ENCODE measurements at places on chromosomes 3 and 15. TPM values are rescaled to one million over a fixed set of nuclear protein-coding genes. Genes with fewer than 3 reads are reported as not detected.

Gene SLC38A3
- not detected for total RNA-seq

DNA sequence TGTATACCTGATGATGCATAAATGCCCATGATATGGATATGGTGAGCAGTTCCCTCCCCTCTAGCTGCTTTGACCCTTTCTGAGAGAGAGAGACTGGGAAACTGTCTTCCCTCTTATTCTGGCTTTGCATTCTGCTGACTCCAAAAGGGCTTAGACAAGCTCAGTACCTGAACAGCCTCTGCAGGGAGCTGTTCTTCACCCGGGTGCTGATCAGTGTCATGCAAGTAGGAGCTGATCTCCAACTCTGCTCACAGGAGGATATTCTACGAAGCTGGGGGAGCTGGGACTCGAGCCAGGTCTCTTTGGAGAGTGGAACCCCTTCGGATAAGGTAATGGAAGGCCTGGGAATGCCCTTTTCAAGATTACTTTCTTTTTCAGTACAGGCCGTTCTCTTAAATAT is 237.1 kb downstream of the RYR3 start:
- DNase-seq, result peak; percentile 40

Gene BLM
- total RNA-seq, result 4.8 TPM

- peak; percentile 78 for DNase-seq
These were observed 36.8 kb downstream of the CA12 start for GRCh38 chr15:63344731-63345390.

DNA sequence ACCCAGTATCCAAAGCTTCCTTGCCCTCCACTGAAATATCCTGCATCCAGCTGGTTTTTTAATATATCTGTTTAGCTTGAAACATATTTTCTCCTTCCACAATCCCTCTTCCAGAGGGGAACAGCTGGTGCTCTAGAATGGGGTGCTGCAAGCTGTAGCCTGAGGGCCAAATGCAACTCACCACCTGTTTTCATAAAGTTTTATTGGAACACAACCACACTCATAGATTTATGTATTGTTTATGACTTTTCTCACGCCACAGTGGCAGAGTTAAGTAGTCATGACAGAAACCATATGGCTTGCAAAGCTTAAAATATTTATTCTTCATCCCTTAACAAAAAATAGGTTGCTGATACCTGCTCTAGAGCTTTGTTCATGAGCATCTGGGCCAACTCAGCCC is 298.7 kb downstream of the CLSTN2 start:
- no peak for DNase-seq

Gene PTPRG
- 39.6 TPM for total RNA-seq

- DNase-seq, result no peak
These were observed 11.0 kb upstream of the MEIS2 start for GRCh38 chr15:37111427-37111717.

DNA sequence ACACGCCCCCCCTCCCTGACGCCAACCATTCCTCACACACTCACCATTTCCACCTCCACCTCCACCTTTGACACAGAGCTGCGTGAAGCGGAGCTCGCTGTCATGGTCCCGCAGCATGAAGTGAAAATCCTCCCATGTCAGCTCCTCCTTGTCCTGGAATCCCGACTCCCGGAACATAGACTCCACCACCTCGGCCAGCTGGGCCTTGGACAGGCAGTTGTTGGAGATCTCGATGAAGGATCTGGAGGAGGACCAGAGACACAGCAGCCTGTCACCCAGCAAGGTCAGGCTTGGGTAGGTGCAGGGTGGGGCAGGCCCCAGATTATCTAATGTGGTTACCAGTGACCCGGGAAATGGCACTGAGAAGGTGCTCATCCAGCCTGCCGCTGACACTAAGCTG is 12.2 kb downstream of the DUOX2 start:
- no peak for DNase-seq

DNA sequence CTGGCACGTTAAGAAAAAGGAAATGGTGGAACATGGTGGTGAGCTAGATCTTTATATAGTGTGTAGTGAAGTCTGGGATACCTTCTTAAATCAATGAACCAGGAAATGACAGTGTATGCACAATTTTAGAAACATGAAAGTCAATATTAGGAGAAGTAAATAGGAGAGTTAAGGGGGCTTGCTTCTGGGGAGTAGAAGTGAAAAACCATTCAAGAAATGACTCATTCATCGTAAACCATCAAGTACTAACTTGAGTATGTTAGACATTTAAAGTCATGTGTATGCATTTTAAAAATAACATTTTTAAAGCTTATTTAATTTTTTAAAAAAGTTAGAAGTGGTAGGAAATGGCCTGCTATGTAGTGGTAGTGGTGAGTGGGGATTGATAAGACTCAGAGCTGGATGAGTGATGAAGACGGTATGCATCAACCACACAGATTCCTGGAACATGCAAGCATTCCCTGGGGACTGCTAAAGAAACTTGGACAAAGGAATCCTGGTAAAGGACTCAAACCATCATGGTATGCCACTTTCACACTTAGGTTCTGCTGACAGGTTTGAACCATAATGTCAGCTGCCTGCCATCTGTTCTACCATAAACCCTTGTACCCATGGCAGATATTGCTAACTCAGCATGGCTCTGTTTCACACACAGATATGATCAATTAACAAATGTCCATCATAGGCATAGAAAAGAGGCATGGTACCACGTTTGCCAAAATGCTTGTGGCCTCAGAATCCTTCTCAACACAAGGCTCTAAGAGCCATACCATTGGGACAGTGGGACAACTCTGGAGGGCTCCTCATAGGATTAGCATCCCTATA is 28.9 kb upstream of the MITF start:
- DNase-seq, result peak; percentile 70

Gene SLC2A2
- not detected for total RNA-seq

Gene CAND2
- 0.43 TPM for total RNA-seq

Gene MYO5C
- total RNA-seq, result not detected

Gene ILDR1
- total RNA-seq, result not detected

Gene CKMT1A
- not detected for total RNA-seq

DNA sequence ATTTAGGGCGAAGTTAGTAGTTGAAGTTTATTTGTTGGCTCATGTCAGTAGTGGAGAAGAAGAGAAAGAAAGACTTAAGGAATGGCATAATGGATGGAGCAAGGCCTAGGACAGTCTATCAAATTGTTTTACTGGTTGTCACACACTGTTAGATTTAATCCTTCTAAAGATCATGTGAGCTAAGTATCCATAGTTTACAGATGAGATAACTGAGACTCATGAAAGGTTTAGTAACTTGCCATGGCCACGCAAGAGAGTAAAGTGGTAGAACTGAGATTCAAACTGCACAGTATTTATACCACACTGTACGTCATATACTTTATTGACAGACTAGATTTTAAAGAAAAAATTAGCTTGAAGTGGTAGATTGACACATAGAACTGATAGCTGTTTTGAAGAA is 11.4 kb downstream of the SPRED1 start:
- peak; percentile 70 for DNase-seq

GRCh38 chr15:72785432-72785831 is 1.9 kb upstream of the ADPGK start:
- peak; percentile 81 for DNase-seq

DNA sequence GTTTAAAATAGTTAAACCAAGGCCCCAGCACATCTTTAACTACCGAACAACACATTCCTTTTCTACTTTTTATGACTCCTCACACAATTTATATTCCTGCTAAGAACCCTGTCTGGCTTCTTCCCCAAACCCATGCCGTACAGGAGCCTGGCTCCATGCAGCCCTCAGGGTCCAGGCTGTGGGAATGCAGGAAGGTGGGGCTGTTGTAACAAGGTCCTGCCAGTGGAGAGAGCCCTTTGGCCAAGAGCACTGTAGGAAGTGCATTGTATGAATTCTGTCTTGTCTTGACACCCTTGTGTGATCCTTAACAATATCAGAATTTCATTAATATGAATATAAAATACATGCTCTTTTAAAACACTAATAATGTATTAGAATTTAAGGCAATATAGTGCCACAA is 563.8 kb downstream of the TBL1XR1 start:
- DNase-seq, result no peak

DNA sequence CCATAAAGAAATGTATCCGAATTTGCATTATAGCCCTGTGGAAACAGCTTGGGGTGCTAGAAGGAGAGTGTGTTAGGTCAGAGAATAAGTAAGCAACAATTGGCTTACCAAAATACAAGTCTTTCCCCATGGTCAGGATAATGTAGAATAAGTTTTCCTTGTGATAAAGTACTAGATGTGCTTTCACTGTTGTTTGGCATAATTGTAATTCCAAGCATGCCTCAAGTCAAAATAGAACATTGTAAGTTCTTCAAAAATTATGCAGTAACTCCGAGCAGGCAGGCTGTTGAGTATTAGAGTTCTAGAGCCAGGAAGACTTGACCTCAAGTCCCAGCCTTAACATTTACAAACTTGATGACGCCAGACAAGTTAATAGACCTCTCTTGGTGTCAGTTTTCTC is 242.0 kb downstream of the TUSC7 start:
- DNase-seq, result no peak

Gene CAMK2N2
- total RNA-seq, result not detected

DNA sequence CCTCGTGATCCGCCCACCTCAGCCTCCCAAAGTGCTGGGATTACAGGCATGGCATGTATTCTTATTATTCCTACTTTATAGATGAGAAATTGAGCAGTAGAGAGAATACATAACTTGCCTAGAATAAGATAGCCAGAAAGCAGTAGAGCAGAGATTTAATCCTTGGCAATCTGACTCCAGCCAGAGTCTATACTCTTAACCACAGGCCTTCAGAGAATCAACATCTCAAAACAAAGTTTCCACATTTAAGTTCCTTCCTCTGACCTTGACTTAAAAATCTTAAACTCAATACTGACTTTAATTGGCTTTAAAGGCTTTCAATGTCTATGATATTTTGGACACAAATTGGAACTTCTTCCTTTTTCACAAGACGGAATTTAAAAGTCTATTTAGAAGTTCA is 37.1 kb downstream of the ZNF106 start:
- DNase-seq, result no peak

DNA sequence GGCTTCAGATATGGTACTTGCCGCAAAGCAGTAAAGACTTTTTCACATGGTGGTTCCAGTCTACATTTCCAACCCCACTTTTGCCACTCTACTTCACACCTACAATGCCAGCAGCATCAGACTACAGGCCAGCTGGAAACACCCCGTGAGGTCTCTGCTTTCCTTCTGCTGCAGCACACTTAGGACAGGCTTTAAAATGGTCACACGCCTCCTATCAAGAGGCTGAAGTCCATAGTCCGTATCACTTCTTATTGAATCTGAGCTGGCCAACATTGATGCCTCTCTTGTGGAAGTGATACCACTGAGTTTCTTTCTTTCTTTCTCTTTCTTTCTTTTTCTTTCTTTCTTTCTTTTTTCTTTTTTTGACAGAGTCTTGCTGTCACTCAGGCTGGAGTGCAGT is 59.8 kb downstream of the ZNF860 start:
- no peak for DNase-seq

Gene RAB27A
- total RNA-seq, result 5.4 TPM

Gene BSN
- total RNA-seq, result under 0.01 TPM

DNA sequence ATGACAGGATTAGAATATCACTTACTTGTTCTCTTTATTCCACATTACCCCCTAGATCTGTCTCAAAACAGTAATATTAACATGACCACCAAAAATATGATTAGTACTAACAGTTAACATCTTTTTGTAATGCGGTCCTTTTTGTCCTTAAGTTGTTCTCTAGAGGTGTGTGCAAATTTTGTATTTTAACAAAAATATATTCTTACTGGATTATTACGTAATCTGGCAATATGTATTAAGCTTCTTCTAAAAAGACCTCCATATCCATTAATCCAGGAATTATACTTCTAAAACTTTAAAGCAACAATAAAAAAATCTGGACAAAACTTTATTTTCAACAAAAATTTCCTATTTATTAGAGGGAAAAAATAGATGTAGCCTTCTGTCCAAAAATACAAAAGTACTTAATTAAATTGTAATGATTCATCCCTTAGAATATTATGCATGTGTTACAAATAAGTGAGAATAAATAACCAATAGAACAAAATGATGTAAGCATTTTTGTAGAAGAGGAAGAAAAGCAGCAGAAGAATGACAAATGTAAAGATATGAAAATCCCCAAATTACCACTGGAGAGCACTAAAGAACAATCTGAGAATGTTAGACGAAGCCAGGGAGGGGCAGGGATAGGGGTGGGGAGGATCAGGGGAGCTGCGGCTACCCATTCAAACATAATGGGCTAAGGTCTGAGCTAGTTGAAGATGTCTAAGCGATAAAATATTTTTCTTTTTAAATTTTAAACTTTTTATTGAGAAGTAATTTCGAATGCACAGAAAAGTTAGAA is 945.6 kb downstream of the MCTP2 start:
- no peak for DNase-seq

DNA sequence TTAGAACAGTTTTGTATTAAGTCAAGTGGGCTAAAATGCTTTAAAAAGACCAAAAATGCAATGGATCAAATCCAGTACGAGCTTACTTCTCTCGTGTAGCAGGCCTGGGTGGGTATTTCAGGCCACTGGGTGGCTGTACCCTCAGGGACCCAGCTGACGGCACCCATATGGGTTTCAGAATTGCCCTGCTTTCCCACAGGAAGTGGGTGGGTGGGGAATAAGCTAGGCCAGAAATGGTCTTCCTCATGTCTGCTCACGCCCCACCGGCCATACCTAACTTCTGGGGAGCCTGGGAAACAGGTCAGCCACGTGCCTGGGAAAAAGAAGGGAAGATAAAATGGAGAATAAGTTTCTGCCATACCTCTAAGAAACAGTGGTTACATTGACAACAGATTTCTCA is 20.3 kb downstream of the GPR160 start:
- DNase-seq, result no peak

DNA sequence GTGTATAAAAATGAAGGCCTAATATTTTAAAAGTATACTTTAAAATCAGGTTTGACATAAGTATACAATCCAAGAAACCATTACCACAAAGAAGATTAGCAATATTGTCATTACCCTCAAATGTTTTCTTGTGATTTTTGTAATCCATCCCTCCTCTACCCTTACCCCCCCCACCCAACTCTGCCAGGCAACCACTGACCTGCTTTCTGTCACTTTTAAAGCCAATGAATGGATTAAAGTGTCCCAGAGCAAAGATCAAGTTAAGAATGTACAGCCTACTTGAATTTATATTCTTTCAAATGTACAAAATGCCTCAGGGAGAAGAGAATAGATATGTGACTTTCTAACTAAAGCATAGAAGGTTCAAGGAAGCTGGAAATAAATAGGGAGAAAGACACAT is 1038.8 kb upstream of the GBE1 start:
- no peak for DNase-seq

Gene GPR87
- not detected for total RNA-seq

Gene TRPM1
- total RNA-seq, result not detected

Gene ST8SIA2
- not detected for total RNA-seq

GRCh38 chr15:92831655-92832328 is 68.3 kb upstream of the CHD2 start:
- peak; percentile 92 for DNase-seq

DNA sequence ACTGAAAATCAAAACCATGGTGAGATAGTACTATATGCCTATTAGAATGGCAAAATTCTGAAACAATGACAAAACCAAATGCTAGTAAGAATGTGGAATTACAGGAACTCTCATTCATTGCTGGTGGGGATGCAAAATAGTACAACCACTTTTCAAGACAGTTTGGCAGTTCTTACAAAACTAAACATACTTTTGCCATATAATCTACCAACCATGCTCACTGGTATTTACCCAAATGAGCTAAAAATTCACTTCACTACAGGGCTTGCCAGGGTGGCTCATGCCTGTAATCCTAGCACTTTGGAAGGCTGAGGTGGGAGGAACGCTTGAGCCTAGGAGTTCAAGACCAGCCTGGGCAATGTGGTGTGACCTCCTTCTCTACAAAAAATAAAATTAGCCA is 40.0 kb downstream of the MYO9A start:
- DNase-seq, result no peak

GRCh38 chr3:48476426-48477053 is 27.4 kb downstream of the SHISA5 start:
- DNase-seq, result no peak

Measured in GM23248 (cell line).